ENCODE measurements at places on chromosomes 11 and 22.

- DNase-seq: no peak
These were observed 1340.9 kb downstream of the TBC1D22A start for GRCh38 chr22:48103126-48103875.

GRCh38 chr11:86610559-86611341 lies 61.7 kb downstream of the ME3 start:
- DNase-seq: no peak

- no peak for DNase-seq
These were observed 8.3 kb upstream of the PPIL2 start for GRCh38 chr22:21657360-21658032.

DNA sequence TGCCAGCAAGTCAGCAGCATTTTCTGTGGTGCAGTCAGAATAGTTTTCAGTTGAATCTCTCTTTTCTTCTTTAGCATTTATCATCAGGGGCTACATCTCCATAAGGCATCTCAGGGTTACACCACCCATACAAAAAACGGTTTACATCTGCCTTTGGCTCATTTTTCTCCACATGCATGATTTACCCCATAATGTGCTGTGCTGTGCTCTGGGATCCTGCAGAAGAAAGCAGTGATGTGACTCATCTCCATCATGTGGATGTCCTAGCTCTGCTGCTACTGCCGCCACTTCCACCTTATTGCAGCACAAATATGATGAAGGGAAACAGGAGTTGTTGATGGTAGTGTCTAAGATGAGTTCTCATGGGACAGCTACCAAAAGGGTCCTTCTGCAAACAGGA lies 30.0 kb upstream of the CCDC179 start:
- DNase-seq: no peak

DNA sequence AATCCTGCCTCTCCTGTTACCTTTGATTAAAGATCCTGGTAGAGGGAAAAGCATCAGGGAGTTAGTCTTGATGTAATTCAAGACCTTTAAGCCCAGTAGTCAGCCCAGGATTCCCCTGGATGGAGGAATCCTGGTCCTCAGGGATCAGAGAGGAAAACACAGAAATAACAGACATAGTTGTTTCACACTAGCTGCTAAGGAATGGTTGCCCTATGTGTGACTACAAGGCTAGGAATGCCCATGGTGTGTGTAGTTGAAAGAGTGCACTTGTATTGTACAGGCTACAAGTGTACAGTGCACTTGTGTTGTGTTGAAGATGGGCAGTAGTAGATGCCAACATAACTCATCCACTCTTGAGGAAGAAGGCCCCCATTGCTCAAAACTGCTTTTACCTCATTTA lies 226.8 kb downstream of the AASDHPPT start:
- peak; percentile 57 for DNase-seq

DNA sequence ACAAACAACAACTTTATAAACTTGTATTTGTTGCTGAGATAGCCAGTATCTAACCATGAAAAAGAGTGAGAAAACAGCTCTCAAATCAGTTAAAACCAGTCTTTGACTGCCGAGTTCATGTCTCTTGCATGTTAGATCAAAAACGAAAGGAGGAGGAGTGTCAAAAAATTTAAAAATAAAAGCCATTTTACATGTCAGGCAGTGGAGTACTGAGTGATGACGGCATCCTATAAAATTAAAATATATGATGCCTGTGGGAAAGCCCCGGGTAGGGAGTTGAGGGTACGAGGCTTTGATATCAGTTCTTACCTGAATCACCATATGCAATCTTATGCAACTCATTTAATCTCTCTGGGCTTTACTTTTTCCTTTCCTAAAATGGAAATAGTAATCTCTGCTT lies 117.3 kb downstream of the ETS1 start:
- no peak for DNase-seq

DNA sequence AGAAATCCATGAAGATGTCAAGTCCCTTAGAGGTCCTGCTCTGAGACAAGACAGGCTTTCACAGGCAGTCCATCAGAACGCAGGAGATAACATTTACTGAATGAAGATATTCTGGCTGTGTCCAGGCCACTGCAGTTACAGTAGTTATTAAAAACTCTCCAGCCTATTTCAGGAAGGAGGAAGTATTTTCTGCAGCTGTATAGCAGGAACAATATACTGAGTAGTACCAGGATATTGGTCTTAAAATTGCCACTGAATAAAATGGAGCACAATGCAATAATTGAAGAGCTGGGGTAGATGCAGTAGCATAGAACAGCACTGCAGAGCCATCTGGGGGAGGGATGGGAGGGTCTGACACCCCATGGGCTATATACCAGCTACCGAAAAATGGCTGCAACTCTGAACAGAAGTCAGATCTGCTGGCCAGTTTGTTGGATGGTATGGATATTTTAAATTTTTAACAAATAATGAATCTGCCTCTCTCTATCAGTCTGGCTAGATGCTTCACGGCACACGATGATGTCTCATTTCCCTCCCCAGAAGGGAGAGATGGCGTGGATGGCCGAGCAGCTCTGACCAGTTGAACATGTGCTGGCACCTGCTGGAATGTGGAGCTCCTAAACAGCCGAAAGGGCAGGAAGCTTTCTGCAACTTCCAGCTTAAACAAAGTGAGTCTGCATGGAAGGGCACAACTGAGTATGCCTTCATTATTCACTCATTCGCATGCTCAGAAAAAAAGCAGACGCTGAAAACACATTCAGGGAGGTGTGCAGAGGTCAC lies 342.1 kb upstream of the SYN3 start:
- DNase-seq: no peak

DNA sequence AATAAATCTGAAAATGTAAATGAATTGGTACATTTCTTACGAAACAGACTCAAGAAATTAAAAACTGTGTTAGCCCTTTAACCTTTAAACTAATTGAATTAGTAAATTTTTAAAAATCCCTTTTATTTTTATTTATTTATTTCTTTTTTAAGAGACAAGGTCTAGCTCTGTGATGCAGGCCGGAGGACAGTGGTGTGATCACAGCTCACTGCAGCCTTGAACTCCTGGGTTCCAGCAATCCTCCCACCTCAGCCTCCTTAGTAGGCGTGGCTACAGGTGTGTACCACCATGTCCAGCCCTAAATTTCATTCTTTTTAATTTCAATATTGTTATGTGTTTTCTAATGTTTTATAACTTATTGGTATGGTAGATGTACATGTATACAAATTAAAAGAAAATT lies 72.6 kb downstream of the MYEOV start:
- DNase-seq: no peak

All from fibroblast of the aortic adventitia (primary cell).